ENCODE measurements at places on chromosomes 1 and 21. TPM values are rescaled to one million over a fixed set of nuclear protein-coding genes. Genes with fewer than 3 reads are reported as not detected.

SMPDL3B gene
- total RNA-seq, result 1.2 TPM

GPR153 gene
- total RNA-seq, result 3.4 TPM

LRRC8B gene
- total RNA-seq, result 3.1 TPM

ESPN gene
- total RNA-seq, result 1.0 TPM

ANKRD34A gene
- total RNA-seq, result 0.21 TPM
